ENCODE measurements at places on chromosomes 6 and 20.

DNA sequence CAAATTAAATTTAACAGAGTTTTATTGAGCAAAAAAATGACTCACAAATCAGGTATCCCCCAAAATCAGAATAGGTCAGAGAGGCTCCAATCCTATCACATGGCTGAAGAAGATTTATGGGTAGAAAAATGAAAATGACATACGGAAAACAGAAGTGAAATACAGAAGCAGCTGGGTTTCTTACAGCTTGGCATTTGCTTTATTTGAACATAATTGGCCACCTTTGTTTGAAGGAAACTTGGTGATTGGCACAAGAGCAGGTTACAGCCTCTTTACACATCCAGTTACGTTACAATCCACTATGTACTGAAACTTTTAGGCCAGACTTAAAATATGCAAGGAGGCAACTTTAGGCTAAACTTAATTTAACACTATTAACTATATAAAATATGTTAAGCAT lies 11.7 kb upstream of the TREM2 start:
- DNase-seq, result no peak

GRCh38 chr6:168182908-168183612 lies 104.0 kb upstream of the FRMD1 start:
- no peak for DNase-seq

- no peak for DNase-seq
Observed at GRCh38 chr20:47440857-47441773, 60.6 kb upstream of the NCOA3 start.

DNA sequence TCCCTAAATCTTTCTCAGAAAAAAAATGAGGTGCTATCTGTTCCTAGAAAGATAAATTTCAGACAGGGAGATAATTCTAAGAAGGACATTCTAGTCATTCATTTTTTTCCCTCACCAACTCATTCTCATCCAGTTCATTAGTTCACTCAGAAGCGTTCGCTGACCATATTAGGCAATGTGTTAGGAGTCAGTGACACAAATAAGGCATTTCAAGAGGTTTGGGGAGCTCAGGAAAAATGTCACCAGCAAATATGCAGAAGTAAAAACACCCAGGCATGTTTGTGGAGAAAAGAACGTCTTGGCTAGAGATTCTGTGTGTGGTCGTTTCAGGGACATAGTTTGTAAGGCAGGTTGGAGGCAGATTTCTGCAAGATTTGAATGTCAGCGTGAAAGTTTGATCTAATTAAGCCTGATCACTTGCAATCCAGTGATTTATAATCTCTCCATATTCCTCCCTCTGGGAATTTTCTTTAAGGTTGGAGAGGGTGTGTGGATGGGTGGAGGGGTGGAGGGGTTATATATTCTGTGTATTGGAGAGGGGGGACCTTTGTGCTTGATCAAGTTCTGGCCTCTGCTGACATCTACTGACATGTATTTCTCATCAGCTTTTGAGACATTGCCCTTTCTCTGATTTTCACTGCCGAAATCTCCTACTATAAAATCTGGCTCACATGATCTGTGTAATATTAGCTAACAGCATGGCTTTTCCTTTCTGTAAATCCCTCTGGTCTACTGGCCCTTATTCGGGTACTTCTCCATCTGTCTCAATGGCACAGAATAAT lies 3.6 kb downstream of the MYCT1 start:
- DNase-seq, result no peak

DNA sequence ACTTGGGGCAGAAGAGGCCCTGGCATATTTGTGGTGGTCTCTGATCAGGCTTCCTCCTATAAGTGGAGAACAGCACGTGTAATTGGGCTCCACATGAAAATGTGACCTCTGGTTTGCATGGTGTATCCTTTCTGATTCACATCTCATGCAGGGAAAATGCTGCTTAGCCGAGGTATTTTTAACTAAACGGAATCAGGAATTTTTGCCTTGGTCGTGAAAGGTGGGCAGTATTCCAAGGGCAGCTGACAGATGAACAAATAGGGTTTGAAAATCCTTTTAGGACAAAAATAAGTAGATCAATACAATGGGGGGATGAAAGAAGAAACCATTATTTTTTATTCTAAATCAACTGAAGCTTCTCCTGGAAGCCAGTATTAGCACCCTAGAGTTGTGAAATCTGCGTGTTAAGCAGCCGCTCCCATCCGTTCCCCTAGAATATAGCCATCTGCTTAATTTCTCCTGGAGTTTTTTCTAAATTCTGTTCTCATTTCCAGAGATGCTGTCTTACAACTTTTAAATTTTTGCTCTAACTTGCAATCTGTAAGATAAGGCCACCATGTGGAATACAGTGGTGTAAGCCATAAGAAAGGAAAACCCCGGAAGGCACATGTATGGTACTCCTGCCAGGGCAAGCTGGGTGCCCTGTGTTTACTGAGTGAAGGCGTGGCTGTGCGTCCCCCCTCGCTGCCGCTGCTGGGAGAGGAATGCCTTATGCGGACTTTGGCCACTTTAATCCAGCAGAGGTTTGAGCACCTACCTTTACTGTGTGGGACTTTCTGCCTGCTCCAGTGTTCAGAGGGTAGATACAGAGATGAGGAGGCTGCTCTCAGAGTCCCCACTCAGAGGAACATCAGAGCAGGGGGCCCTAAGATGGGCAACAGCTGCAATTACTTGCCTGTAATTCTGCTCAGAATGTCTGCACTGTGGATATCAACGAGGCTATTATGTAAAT lies 52.4 kb downstream of the SYNJ2 start:
- DNase-seq, result no peak

DNA sequence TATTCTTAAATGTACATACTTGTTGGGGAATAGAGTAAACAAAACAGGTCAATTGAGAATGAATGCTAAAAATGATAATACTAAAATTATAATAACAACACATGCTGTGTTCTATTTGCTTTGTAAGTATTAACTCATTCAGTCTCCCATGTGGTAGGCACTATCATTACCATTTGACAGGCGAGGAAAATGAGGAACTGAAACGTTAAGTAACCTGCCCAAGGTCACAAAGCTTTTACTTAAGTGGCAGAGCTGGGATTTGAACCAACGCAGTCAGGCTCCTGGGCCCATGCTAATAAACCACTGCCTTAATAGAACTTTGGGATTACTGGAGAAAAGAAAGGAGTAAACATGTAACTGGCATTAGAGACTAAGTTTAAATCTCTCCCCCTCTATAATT lies 3.8 kb downstream of the NSFL1C start:
- no peak for DNase-seq
